Activated CD4-positive, alpha-beta memory T cell treated with anti-CD3 and anti-CD28 coated beads for 36 hours (primary cell): ENCODE measurements at places on chromosomes 4 and X. TPM values are rescaled to one million over a fixed set of nuclear protein-coding genes. Genes with fewer than 3 reads are reported as not detected.

The ARX gene
- total RNA-seq, result not detected

DNA sequence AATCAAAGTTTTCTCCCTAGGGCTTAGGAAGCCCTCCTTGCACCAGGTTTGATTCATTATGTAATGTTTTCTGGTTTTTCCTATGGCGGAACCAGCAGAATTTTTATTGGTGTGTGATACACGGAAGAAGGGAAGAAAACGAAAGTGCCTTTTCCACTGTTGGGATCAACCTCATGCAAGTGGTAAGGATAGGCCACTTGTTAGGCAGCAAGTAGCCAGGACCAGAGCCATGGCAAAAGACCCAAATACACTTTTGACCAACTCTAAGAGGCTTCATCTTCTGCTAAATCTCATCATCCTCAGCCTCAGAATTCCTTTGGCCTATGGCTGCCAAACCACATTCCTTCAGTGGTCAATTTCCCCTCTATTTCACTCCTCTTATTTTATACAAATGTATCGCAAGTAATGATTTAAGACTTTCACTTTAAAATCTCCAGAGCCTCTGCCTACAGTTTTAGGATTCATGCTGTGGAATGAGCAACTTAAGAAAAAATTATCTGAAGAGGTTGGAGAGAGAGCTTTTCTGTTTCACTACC, 21.2 kb downstream of the PPAT start:
- DNase-seq, result no peak

DNA sequence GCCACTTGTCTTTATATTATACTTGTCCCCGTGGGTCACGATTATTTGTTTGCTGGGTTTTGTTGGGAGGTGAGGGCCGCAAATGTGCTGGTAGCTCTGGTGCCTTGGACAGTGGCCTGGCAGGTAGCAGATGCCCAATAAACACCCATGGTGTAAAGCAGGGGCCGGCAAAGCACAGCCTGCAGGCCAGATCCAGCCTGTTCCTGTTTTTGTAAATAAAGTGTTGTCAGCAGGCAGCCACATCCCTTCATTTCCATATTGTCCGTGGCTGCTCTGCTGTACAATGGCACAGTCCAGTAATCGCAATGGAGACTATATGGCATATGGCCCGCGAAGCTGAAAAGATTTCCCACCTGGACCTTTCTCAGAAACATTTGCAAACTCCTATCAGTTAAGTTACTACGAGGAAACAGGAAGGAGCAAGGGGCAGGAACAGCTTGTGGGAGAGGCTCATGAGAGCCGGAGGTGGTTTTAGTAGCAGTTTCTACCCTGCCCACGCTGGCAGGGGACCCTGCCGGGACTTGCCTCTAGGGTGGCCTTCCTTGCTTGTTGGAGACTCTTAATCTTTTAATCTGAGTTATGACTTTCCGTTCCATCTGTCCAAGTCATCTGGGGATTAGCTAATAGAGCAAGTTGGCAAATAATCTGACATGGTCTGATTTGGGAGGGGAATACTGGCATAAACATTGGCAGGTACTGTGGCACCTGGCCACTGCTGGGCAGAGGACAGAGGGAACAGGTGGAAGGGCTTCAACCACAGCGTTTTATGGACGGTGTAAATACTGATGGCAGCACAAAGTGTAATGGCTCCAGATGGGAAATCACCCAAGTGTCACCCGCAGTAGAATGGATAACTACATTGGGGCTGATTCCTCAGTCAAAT, 19.6 kb downstream of the CLCN4 start:
- DNase-seq, result no peak

The FAM184B gene
- not detected for total RNA-seq

DNA sequence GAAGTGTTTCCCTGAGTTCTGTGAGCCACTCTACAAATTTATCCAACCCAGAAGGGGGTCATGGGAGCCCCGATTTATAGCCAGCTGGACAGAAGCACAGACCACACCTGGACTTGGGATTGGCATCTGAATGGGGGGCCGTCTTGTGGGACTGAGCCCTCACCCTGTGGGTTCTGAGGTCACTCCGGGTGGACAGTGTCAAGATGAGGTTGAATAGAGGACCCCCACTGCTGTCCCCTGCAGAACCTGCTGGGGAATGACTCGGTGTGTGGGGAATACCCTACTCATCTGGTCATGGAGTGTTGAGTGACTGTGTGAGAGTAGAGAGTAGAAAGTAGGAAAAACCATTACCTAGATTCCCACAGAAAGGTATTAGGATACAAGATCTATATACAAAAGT, 67.5 kb downstream of the ZFYVE28 start:
- DNase-seq, result no peak

DNA sequence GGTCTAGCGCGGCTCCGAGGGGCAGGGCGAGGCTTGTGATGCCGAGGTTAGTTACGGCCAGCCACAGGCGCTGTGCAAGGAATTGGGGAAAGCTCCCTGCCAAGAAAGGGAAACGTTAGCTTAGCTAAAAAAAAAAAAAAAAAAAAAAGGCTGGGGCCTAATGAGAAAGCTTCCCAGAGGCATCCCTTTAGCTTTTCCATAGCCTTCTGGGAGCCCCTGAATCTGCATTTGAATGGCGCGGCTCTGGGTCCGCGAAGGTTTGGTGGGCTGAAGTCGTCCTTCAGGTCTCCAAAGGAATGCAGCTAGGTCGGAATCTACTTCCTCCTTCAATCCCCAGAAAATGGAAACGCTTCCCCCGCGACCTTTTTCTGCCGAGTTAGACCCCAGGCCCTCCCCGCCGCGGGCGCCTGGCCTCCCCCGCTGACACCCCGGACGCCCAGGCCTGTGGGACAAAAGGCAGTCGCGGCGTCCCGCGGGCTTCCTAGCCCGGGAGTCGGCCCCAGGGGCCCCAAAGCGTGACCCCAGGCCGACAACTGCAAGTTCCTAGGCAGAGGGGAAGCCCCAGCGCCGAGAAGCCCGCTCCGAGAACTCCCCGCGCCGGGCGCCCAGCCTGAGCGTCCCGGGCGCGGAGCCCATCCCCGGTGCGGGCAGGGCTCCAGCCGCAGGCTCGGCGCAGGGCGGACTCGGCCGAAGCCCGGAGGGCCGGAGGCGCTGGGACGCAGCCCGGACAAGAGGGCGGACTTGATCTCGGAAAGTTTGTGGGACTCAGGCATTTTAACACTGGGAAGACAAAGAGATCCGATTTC, 605 bp upstream of the FAT1 start:
- DNase-seq, result no peak

DNA sequence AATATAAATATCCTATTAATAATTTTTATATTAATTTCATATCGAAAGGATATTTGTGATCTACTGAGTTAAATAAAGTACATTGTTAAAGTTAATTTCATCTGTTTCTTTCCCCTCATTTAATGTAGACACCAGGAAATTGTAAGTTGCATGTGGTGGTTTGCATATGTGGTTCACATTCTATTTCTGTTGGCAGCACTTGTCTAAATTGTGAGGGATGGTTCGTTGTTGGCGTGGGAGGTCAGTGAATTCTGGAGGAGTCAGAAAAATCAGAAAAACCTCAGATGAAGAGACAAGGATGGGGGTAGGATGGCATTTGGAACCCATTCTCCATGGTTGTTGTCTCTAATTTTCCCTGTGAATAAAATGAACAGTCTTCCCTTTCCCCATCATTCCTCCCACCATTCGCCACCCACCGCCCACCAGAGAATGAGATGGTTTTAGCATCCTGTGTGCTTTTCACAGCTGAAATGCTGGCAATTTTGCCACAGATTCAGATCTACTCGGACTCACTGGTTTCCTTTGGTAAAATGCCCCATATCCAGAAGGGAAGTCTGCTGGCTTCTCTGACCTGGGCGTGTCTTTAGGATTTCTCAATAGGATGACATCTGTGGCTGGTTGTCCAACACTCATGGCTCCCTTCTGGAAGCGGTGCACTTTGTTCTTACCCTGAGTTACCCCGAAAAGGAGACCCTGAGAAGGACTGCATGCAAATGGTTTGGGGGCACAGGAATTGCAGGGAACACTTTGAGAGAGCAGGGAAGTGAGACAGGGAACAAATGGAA, 52.3 kb downstream of the LGI2 start:
- DNase-seq, result no peak

DNA sequence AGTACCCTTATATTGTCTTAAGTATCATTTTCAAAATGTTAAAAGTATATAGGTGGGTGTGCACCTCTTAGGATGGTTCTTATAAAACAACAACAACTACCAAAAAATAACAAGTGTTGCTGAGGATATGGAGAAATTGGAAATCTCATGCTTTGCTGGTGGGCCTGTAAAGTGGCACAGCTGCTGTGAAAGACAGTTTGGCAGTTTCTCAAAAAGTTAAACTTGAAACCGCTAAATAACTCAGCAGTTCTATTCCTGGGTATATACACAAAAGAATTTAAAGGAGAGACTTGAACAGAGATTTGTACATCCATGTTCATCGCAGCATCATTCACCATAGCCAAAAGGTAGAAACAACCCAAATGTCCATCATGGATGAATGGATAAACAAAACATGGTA, 65.5 kb downstream of the HAND2 start:
- DNase-seq, result no peak

GRCh38 chr4:138659812-138660316, 355.7 kb upstream of the NOCT start:
- no peak for DNase-seq

- no peak for DNase-seq
Observed at GRCh38 chr4:1305261-1305711, 15.6 kb downstream of the MAEA start.

DNA sequence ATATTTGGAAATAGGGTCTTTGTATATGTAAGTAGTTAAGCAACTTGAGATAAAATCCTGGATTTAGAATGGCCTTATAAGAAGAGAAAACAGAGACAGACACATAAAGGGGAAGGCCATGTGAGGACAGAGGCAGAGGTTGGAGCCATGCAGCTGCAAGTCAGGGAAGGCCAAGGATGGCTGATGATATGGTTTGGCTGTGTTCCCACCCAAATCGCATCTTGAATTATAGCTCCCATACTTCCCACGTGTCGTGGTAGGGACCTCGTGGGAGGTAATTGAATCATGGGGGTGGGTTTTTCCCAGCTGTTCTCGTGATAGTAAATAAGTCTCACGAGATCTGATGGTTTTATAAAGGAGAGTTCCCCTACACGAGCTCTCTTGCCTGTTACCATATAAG, 76.3 kb downstream of the STK32B start:
- DNase-seq, result no peak

- no peak for DNase-seq
Observed at GRCh38 chr4:87707279-87707918, 57.3 kb downstream of the DMP1 start.

The WDR17 gene
- 1.1 TPM for total RNA-seq

- DNase-seq, result peak; percentile 20
Observed at GRCh38 chr4:140157341-140157740, 3.4 kb upstream of the MAML3 start.

DNA sequence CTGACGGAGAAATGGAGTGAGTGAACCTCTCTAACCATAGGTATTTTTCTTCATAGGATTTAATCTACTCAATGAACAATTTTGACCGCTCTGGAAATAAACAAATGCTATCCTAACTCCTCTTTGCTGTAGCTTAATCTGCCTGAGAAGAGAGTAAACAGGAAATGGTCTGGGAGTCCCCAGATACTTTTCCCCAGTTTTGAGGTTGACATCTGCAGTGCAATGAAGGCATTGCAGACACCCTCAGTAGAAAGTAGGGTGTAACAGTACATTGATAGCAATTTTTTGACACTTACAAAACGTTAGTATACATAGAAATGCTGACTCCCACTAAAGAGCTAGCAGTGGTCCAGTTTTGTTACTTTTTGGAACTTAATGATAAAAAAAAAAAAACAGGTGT, 495.9 kb upstream of the FAM241A start:
- DNase-seq, result no peak

DNA sequence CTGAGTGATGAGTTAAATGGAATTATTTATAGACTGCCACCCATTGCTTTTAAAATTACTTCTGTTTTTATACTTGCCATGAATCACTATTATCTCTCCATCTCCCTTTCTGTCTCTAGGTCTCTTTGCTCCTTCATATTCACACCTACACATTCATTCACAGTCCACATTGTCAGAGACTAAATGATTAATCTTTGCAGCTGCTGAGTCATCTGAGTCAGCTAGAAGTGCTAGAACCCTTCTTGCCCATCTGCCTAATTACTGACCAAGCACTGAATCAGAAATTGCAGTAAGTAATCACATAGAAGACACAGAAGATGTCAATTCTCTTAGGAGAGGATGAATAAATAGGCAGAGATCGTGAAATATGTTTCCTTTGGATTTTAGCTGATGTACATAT, 31.6 kb upstream of the RPS6KA6 start:
- DNase-seq, result no peak

The MAGEB17 gene
- not detected for total RNA-seq

DNA sequence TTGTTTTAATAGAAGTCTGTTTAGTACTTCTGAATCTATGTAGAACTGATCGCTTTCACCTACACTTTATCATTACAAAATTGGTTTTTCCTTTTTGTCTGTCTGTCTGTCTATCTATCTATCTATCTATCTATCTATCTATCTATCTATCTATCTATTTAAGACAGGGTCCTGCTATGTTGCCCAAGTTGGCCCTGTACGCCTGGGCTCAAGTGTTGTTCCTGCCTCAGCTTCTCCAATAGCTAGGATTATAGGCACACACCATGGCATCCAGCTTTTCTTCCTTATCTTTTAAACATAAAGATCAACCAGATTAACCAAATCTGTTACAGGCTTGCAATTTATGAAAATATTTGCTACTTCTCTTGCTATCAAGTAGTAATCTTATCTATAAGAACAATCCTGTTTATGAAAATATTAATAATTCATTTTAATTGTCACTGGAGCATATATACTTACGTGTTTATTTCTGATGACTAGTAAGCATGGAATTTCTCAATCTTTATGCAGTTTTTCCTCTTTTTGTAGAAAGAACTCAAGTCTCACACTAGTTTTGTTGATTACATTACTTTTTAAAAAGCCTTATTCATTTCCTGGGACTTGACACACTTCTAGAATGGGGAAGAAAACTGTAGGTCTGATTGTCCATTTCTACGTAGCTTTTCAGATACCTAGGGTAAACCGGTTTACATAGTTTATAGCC, 24.5 kb downstream of the KIAA0232 start:
- DNase-seq, result no peak

DNA sequence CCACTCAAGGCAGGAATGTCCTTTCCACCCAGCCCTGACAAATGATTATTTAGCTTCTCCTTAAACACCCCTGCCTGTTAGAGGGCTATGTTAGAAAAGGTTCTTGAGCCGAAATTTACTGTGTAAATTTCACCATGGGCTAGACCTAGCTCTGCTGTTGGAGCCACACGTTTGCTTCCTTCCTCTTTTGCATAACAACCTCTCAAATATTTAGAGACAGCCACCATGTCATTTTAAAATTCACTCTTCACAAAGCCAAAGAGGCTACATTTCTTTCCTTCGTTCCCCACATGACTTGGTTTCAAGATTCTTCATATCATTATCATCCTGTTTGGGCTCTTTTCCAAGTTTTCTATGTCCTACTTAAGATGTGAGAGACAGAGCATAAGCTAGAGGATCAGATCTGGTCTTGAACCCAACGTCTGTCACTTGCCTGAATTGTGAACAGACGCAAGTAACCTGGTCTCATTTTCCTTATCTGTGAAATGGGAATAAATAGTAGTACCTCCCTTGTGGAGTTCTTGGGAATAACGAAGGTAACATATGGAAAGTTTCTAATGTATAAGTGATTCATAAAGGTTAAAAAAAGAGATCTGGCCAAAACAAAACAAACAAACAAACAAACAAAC, 6.7 kb downstream of the DOCK11 start:
- DNase-seq, result no peak

The DMP1 gene
- total RNA-seq, result not detected

The PRR27 gene
- not detected for total RNA-seq
